SJSA1 (cell line): ENCODE measurements at places on chromosomes 3 and 15.

DNA sequence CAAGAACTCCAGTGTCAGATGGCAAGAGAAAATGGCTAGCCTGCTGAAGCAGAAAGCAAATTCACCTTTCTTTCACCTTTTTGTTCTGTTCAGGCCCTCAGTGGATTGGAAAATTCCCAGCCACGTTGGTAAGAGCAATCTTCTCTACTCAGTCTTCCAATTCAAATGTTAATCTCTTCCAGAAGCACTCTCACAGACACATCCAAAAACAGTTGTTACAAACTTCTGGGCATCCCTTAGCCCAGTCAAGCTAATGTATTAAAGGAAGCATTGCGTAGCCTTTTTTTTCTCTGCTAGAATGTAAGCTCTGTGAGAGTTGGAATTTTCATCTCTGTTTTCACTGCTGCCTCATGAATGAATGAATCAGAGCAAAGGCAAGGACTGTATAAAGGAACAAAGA is 109.2 kb upstream of the ROBO2 start:
- H3K36me3 ChIP-seq, result no peaks in the 10 kb centered on the region
- no peak overlapping the region for H3K27ac ChIP-seq
- no peak overlapping the region for H3K4me3 ChIP-seq
- no peaks in the 10 kb centered on the region for H3K27me3 ChIP-seq

DNA sequence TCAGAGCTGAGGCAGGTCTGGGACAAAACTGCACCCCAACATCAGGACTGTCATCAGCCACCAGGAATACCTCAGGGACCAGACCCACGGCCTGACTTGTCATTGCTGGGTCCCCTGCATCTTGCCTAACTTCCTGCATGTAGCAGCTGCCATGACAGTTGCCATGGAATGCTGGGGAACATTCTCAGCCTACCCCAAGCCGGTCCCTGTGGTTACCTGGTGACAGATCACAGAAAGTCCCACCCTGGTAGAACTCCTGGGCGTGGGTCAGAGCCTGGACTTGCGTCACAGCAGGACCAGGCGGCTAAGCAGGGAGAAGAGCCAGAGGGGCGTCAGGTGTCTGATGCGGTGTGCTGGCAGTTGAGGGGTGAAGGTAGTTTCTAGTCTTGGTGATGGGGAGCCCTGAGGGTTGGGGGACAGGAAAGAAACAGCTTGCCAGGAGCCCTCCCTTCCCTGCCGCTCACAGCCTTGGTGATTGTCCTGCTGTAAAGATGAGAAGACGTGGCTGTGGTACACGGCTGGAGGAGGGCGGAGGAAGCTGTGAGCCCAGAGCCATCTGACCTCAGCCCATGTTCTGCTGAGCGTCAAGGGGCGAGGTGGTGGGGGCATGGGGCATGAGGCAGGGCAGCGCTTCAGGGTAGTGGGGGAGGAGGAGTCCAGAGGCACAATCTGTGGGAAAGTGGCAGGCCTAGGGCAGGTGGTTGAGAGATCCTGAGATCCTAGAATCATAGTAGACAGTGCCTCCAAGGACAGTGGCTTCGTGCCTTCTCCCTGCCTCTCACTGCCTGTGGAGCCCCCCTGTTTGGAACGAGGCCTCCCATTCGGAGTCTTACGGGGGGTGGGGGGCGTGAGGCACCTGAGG is 5.4 kb downstream of the H1-8 start:
- peaks cover 10% of the 10 kb centered on the region for H3K4me1 ChIP-seq
- no peak for DNase-seq
- H3K36me3 ChIP-seq, result no peaks in the 10 kb centered on the region; the same call in 1 of the 2 replicates

DNA sequence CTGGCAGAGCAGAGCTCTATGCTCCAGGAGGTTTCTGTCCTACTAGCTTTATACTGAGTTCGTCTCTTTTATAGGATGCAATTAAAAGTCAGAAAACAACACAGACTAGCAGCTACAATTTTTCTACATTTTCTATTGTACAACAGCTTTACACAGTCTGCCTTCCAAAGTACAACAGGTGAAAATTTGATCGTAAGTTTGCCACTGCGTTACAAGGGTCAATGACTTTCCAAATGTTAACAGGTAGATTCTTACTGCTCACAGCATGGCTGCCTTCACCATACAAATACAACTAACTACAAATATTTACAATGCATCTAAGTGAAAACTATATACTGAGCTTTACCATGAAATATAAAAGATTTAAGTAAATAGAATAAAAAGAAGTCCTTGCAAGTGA is 268.6 kb upstream of the SLCO3A1 start:
- no peak overlapping the region for H3K27ac ChIP-seq
- H3K4me3 ChIP-seq, result no peak overlapping the region
- H3K36me3 ChIP-seq, result no peaks in the 10 kb centered on the region
- DNase-seq, result no peak

GRCh38 chr3:64399205-64399800 is 174.0 kb upstream of the PRICKLE2 start:
- H3K4me3 ChIP-seq, result no peak overlapping the region
- peak; percentile 72 for DNase-seq
- H3K4me1 ChIP-seq, result peaks cover 26% of the 10 kb centered on the region
- H3K27me3 ChIP-seq, result no peaks in the 10 kb centered on the region
- H3K27ac ChIP-seq, result no peak overlapping the region
- H3K36me3 ChIP-seq, result no peaks in the 10 kb centered on the region
